Globus pallidus (tissue), 1 donor: ENCODE measurements at places on chromosomes 7 and 10.

DNA sequence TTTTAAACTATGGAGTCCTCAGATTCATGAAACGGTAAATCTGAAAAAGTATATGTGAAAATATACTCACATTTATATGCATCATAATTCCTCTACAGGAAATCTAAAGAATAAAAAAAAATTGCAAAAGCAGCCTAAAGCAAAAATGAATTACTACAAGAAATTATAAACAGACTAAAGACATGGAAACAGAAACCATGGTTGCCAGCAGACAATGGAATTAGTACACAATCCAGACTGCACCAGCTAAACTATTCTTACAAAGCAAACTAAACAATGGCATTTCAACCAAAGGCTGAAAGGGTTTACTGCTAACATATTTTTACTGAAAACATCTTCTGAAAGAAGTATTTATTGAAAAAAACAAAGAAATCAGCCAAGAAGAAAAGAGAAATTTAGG, 51.6 kb downstream of the COL28A1 start:
- DNase-seq, result no peak

GRCh38 chr10:24824124-24824523, 100.4 kb upstream of the ARHGAP21 start:
- DNase-seq, result no peak

DNA sequence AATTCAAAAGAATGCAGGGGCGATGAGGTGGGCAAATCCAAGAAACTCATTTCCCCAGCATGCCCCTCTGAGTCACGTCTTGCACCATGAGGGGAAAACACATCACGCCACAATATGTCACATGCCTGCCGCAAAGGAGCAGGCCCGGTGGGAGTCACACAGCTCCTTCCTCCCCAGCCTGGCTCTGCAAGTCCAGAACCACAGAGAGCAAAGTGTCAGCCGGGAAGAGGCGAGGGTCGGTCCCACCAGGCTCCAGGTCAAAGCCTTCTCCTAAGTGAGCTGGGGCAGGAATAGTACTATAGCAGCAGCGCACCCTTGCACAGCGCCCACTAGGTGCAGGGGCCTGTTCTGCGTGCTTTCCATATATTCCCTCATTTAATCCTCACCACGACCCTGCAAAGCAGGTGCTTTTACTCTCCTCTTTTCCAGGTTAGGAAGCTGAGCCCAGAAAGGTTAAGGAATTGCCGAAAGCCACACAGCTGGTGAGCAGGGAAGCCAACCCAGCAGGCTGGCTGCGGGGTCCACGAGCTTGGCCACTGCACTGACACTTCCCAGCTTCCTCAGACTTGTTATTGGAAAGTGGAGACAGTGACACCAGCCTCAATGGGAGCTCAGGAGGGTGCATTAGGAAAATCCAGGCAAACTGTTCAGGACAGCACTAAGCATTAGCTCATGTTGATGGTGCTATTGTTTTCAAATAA, 94.0 kb upstream of the ZMIZ1 start:
- no peak for DNase-seq

- DNase-seq, result no peak
These were observed 200.3 kb downstream of the SFMBT2 start for GRCh38 chr10:7210516-7210915.

- DNase-seq, result no peak
These were observed 8.7 kb upstream of the BAMBI start for GRCh38 chr10:28668363-28669226.

DNA sequence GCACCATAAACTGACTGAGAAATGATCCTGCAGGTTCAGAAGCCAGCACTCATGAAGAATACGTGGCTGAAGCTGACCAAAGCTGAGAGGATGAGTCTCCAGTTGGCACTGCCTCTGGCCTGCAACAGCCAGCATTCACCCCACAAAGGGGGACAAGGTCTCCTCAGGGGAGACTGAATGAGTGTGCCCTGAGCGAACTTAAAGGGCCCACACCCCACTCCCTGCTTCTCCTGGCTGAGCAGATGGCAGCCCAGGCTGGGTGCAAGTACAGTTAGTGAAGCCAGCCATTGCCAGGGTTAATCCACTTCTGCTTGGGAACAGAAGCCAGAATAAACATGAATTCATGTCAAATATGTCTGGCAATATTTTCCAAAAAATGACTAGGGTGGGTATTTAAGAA, 98.1 kb downstream of the PPP1R17 start:
- no peak for DNase-seq

- DNase-seq, result no peak
These were observed 66.5 kb downstream of the GNAT3 start for GRCh38 chr7:80445351-80445750.

- no peak for DNase-seq
These were observed 2.9 kb downstream of the MYH16 start for GRCh38 chr7:99275496-99275895.
